ENCODE measurements at places on chromosomes 2 and 18.
A peak's percentile ranks its signal among the peaks of the same experiment; 100 is the strongest.

GRCh38 chr2:184449760-184450159 lies 148.6 kb upstream of the ZNF804A start:
- no peak for DNase-seq

GRCh38 chr2:178330175-178331017 lies 120.6 kb downstream of the PRKRA start:
- no peak for DNase-seq

DNA sequence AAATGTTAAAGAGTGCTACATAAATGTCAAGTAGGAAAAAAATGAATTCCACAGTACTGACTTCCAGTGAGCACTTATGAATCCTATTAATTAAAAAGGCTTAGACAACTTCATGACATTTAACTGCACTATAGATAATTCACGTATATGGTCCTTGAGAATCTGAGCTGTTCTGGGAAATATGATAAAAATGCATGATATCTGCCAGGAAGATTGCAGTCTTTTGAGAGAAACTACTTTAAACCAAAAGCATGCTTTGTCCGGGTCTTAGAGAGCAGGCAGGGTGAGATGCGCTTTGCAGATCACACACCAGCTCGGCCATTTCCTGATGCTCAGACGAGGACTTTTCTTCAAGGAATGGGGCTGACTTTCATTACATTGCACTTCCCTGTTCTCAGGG lies 42.6 kb downstream of the CMPK2 start:
- DNase-seq = no peak

DNA sequence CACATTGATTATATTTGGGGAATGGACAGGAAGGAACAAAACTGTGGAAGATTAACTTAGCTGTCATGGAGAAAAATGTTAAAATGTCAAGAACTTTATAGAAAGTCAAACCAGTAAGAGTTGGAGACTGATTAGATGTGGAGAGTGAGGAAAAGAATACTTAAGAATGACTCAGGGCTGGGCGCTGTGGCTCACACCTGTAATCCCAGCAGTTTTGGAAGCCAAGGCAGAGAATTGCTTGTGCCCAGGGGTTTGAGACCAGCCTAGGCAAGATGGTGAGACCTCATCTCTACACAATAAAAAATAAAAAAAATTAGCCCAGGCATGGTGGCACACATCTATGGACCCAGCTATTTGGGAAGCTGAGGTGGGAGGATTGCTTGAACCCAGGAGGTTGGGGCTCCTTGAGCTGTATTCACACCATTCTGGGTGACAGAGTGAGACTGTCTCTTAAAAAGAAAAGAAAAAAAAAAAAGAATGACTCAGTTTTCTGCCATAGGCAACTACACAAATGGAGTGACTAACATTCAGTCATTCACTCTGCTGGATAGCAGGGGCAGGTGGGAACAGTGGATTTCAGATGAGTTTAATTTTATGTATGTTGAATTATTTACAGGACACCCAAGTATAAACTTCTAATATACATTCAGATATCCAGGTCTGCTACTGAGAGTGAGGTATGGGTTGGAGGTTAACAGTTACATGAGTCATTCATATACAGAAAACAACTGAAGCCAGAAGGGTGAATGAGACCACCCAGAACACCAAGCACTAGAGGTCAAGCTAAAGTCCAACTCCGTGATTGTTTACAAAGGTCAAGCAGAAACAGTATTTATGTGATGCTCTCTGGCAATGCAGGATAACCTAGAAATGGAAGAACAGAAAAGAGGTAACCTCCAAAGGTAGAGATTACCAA lies 33.9 kb downstream of the ORC2 start:
- DNase-seq = no peak

DNA sequence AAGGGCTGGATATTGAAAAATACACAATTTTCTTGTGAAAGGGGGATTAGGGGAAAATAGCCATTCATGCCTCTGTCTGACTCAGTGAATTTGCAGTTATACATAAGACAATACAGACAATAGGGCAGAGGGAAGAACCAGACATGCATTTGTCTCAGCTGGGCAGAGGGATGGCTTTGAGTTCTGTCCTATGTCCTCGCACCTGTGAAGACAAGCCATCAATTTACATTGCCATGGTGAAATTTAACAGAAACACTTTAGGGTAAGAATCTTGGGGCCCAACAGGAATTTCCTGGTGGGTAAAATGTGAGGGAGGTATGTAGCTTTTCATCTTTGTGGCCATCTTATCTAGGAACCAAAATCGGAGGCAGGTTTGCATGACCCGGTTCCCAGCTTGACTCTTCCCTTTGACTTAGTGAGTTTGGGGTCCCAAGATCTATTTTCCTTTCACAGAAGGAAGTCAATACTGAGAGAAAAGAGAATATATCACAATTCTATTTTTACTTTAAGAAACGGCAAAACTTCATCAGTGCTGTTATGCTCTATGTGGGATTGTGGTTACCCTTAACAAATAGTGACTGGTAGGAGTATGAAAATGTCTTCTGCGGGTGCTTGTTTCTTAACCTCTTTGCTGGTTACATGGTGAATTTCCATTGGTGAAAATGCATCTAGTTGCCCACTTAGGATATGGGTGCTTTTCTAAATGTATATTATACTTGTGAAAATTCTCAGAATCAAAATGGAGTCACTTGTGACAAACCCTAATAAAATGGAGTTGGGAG lies 221.8 kb downstream of the SPP2 start:
- DNase-seq = no peak

- no peak for DNase-seq
These were observed 12.7 kb upstream of the SELENOI start for GRCh38 chr2:26333293-26333692.

GRCh38 chr2:96804986-96805385 lies 11.1 kb upstream of the CNNM3 start:
- DNase-seq = no peak

GRCh38 chr2:119836455-119837142 lies 76.9 kb downstream of the PTPN4 start:
- no peak for DNase-seq

DNA sequence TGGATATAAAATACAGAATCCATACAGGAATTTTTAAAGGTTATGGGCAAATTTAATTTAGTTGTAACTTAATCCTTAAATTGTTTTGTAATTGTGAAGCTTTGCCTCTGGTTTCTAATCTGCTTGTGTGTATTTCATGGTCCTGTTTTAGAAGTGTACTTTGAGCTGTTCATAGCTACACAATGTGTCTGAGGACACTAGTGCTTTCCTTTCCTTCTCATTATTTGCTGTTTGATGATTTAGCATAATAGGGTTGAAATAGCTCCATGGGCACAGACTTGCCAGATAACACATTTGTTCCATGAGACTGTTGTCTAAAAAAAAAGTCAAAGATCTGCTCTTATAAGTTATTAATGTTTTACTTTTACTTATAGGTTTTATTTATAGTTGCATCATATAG lies 134.2 kb downstream of the MYO1B start:
- DNase-seq = no peak

GRCh38 chr2:29755233-29755632 lies 166.2 kb downstream of the ALK start:
- DNase-seq = no peak

GRCh38 chr2:102021779-102022178 lies 30.0 kb downstream of the IL1R2 start:
- no peak for DNase-seq

DNA sequence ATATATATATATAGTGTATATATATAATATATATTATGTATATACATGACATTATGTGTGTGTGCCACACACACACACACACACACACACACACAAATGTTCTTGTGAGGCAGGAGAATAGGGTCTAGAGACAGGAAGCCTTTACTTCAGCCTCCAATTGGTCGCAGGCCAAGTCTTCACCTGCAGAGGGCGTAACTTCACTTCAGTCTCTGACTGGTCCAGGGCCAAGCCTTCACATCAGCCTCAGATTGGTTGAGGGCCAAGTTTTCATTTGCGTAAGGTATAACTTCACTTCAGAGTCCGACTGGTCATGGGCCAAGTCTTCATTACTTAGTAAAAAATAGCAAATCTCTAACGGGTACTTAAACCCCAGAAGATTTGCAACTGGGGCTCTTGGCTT lies 13.2 kb upstream of the SS18 start:
- peak; percentile 19 for DNase-seq

DNA sequence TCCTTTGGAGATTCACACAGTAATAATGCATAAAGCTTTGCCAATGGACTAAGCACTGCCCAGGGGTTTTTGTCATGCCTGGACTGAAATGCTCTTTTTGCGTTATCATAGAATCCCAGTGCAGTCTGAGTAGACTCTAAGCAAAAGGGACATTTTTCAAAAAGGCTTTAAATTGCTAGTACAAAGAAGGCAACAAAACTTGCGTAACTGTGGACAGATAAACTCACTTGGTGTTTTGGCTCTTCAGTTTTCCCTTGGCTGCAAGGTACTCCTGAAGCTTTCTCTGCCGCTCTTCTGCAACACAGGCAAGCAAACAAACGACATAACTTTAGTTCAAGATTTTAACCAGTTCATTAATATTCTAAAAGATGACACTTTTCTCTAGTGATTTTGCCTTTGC lies 2.1 kb downstream of the CKAP2L start:
- DNase-seq = no peak

GRCh38 chr2:95669441-95669991 lies 77.7 kb downstream of the TRIM43 start:
- no peak for DNase-seq

DNA sequence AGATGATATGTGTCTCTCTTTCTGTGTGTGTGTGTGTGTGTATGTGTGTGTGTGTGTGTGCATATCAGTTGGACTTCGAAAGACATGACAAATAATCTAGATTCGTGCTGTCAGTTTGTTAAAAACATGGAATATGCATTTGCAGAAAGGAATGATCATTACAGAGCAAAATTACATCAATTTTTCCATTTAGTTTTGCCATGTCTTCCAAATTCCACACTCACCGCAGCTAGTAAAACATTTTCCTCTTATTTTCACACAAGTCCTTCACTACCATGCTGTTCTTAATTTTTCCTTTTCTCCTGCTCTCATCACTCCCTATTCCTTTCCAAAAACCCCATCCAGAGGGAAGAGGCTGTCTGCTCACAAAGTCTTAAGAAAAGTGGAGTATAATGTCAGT lies 1191.4 kb upstream of the SLC39A10 start:
- DNase-seq = no peak

- DNase-seq = no peak
These were observed 149.3 kb downstream of the COL6A3 start for GRCh38 chr2:237264480-237265219.

DNA sequence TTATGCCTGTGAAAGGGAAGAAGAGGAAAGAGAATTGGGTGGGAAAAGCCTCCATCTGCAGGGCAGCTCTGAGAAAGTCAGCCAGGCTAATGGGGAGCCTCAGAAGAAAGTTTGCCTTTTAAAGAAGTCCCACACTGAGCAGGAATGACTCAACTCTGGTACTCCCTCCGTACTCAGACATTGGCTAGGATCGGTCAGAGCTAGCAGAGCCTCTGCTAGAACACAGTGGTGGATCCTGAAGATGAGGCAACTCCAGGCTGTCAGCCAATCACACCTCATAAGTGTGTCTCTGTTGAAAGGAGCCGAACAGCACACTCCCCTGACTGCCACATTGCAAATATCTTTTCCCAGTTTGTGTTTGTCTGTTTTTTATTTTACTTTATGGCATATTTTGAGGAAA lies 96.9 kb downstream of the HNRNPLL start:
- DNase-seq = no peak

GRCh38 chr18:11849841-11850634 lies 1.2 kb upstream of the CHMP1B start:
- DNase-seq = peak; percentile 62

DNA sequence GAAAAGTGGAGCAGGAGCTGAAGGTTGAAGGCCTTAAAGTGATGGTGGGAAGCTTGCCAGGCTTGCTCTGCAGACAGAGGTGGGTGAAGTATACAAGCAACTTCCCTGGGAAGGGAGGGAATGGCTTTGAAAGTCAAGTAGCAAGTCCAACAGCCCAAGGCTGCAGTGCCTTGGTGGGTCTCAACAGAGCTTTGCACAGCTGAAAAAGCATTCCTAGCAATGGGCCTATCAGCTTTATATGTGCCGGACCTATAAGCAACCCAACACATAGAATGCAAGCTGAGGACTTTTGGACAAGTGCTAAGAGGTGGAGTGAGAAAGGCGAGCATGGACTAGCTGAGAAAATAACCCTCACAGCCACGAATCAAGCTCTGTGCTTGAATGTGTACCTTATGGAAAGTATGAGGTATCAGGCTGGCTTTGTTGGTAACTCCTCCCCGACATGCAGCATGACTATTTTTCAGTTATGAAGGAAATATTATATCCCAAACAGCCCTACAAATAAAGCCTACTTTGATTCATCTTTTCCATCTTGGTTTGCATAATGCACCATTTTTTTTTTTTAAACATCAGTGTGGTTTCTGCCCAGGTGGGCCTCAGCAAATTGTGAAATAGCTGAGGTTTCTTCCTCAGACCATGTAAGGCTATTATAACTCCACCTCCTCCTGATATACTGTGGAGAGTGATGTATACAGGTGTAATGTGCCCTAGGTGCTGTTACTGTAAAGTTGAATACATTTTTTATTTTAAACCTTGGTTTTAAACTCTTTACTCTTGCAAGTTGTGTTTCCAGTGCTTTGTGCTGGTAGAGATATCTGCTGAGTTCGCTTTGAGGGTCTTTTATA lies 241.4 kb upstream of the CXCR4 start:
- DNase-seq = no peak

- DNase-seq = no peak
These were observed 140.0 kb downstream of the MEIS1 start for GRCh38 chr2:66574701-66575624.

DNA sequence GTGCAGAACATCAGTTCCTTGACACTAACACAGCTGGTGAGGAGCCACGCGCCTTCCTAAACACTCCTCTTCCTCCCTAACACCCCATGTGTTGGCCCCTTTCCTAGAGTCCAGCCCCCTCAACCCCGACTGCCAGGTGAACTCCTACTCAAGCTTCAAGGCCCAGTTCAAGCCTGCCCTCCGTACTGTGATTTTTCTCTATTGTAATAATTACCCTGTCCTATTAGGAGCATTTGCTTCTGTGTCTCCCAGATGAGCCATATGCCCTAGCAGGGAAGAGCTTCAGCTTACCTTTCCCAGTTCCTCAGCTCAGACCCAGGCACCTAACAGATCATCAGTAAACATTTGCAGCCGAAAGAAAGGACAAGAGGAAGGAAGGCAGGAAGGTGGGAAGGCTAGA lies 130.6 kb upstream of the SALL3 start:
- DNase-seq = no peak

DNA sequence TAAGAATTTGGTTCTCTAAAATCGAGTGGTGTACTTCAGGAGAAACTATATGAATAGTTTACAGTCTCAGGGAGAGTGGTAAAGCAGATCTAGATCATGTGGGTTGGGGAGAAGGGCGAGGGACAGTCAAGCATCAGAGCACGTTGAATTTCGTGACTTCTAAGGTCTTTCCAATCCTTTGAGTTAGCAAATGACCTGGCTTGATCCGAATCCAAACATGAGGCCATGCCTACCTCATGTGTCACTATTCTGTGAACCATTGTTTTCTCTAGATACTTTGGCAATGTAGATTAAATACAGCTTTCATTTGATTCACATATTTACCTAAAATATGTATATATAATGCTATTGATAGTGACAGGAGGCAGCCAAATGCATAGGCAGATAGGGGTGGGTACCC lies 674.9 kb downstream of the NYAP2 start:
- no peak for DNase-seq
